Activated T-helper 2 cell treated with anti-CD3 and anti-CD28 coated beads, Interferon-gamma antibody, Interleukin-2, Interleukin-4, amounts not matched to agents 10 μg/mL and 5 μg/mL and 100 μg/mL, durations not matched to agents 14 hours and 24 hours and 36 hours (primary cell): ENCODE measurements at places on chromosomes 1 and 21. TPM values are rescaled to one million over a fixed set of nuclear protein-coding genes. Genes with fewer than 3 reads are reported as not detected.

Gene KRTAP12-2
- total RNA-seq, result not detected in 2 replicates

GRCh38 chr1:57850176-57850940, 426.5 kb upstream of the DAB1 start:
- no peak overlapping the region for H3K27ac ChIP-seq
- no peaks in the 10 kb centered on the region for H3K4me1 ChIP-seq
- DNase-seq, result no peak
- no peaks in the 10 kb centered on the region for H3K27me3 ChIP-seq
- H3K36me3 ChIP-seq, result no peaks in the 10 kb centered on the region
- no peak overlapping the region for H3K4me3 ChIP-seq

Gene SPRR2F
- not detected in 2 replicates for total RNA-seq

DNA sequence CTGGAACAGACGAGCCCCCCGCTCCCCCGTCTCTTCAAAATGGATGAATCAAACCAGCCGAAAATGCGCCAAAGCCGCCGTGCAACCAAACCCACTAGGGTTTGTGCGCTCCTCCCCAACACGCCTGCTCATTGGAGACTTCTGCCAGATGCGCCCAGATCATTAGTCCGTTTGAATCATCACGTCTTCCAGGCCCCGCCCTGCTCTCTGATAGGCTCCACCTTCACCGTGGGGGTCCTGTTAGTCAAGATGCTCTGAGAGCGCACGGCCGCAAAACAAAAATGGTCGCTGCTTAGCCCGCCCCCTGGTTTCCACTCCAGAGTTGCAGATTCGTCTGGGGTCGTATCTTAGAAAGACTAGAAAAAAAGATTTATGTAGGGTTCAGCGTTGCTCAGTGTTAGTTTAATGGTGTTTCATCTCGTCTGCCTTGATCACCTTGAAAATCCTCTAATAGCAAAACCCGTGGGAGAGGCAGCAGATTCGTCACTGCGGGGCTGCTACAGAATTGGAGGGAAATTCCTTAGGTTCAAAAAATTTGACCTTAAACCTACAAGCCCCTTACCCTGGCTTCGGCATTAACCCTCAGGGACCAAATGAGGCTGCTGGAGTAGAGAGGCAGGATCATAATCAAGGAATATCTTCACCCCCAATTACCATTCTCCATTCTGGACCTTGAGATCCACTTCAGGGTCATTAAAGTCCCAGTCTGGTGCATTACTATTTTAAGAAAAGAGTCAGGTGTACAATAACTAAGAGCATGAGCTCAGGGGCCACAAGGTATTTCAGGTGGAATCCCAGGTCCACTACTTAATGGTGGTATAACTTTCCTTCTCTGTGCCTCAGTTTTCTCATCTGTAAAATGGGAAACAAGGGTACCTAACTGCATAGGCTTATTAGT, at the start of gene NUCKS1:
Gene NUCKS1 (minus strand): TSS at position 45 of the 898 bp plus-strand sequence. CDS start 209 bp downstream, outside the sequence.
- peaks cover 3% of the 10 kb centered on the region for H3K27me3 ChIP-seq
- peak; percentile 96 for DNase-seq
- peaks cover 35% of the 10 kb centered on the region for H3K4me1 ChIP-seq
- H3K27ac ChIP-seq, result peak within 1 kb of the TSS; percentile 98
- H3K4me3 ChIP-seq, result peak within 1 kb of the TSS; percentile 99
- H3K36me3 ChIP-seq, result peaks cover 34% of the 10 kb centered on the region

DNA sequence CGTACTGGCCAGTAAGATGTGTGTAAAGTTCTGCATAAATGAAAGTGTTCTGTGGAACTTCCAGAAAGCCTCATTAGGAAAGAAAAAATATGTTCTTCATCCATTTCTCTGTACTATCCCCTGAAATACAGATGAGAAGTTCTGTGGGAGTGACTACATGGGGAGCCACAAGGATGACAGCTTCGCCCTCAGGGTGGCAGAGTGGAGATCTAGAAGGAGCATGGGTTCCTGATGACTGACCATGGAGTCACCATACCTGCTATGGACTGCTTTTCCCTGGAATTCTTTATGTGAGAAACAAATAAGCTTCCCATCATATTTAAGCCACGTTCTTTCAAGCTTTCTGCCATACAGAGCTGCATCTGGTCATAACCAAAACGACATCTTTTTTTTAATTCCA, 113.9 kb upstream of the RGS1 start:
- no peak for DNase-seq
- H3K4me3 ChIP-seq, result no peak overlapping the region
- no peaks in the 10 kb centered on the region for H3K4me1 ChIP-seq

Gene CACNA1S
- not detected in 2 replicates for total RNA-seq

DNA sequence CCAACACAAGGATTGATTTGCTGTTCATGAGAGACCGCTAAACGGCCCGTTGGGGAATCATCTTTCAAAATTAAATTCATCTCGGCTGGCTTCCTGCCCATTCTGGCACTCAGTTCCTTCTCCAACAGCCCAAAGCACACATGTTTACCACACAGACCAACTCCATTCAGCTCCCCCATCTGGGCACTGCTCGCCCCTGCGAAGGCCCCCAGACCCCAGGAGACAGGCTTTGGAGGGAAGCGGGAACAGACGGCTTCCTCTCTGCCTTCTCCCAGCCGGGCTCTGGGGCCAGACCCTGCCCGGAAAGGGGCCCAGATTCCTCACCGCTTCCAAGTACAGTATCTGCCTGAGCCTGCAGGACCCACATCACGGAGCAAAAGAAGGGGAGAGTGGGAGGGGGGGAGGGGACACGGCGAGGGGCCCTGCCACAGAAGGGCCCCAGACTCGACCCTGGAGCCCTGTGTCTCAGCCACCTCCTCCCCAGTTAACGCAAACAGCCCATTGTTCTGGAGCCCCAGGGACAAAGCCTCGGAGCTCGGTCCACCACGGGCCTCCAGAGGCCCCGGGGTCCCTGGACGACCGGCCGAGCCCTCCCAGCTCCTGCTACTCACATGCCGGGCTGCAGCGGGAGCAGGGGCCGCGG, 660 bp downstream of the MEGF6 start:
- H3K4me3 ChIP-seq, result no peak overlapping the region
- H3K36me3 ChIP-seq, result no peaks in the 10 kb centered on the region
- no peak for DNase-seq
- peaks cover 22% of the 10 kb centered on the region for H3K27me3 ChIP-seq

Gene PRDM16
- total RNA-seq, result not detected in 2 replicates

Gene FAM131C
- 1.4 and 1.8 TPM in 2 replicates for total RNA-seq

DNA sequence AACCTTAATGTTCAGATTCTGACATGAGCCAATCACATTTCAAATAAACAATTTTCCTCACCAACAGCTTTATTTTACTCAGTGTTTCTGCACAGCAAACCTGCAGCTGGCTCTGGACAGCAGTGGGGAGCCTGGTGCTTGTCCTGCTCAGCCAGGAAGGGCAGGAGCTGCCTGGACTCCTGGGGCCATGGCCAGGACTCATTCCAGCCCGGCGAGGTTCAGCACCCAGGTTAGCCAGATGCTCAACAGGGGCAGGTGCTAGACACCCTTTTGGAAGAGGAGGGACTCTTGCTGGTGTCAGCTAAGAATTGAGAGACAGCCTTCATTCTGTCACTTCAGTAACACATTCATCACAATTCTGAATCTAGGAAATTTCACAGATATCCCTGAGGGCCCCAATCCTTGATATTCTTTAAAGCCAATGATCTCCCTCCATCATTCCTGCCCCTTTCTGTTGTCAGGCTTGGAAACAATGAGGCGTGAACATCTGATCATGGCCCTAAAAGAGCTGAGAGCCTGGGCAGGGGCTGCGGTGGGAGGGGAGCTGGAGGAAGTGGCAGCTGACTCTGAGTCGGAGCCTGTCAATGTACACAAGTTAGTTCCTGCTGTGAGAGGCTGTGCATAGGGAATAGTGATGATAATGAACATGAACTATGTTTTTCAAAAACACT, 251.3 kb downstream of the SDCCAG8 start:
- H3K27ac ChIP-seq, result no peak overlapping the region
- no peak for DNase-seq
- peaks cover 16% of the 10 kb centered on the region for H3K4me1 ChIP-seq
- H3K4me3 ChIP-seq, result no peak overlapping the region
- no peaks in the 10 kb centered on the region for H3K27me3 ChIP-seq

- H3K36me3 ChIP-seq, result no peaks in the 10 kb centered on the region
- no peak for DNase-seq
- no peak overlapping the region for H3K27ac ChIP-seq
- H3K27me3 ChIP-seq, result no peaks in the 10 kb centered on the region
Observed at GRCh38 chr1:82801176-82801575, 1000.4 kb downstream of the ADGRL2 start.

DNA sequence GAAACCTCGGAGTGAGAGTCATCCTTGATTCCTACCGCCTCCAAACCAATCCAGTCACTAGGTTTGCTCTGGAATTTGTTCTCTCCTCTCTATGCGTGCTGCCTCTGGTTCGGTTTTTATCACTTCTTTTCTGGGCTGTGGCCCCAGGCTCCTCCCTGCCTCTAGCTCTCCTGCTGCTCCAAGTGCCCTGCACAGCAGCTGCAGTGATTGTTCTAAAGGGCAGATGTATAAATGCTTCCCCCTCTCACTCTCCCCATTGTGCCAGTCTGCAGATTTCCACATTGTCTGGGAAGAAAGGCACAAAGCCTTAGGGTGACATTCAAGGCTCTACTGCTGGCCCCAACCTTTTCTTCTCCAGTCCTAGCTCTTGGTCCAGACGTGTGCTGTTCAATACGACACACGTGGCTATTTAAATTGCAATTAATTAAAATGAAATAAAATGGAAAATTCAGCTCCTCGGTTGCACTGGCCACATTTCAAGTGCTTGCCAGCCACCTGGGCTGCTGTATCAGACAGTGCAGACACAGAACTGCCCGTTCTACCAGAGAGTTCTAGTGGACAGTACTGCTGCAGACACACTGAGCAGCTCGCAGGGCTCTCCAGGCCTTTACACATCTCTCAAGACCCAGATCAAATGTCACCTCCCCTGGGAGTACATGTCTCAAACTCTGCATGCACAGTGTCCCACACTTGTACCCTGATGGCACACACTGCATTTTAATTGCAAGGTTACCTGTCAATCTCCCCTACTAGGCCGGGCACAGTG, 12.4 kb downstream of the TRIM62 start:
- H3K36me3 ChIP-seq, result peaks cover 4% of the 10 kb centered on the region
- H3K27me3 ChIP-seq, result no peaks in the 10 kb centered on the region
- no peak overlapping the region for H3K4me3 ChIP-seq
- H3K4me1 ChIP-seq, result peaks cover 2% of the 10 kb centered on the region
- no peak overlapping the region for H3K27ac ChIP-seq

Gene RNU1-1
- total RNA-seq, result 2,033 and 2,369 TPM in 2 replicates

Gene KRTAP11-1
- not detected in 2 replicates for total RNA-seq

Gene PGD
- total RNA-seq, result 150 and 152 TPM in 2 replicates

GRCh38 chr21:32062591-32063227, 189.9 kb downstream of the HUNK start:
- no peaks in the 10 kb centered on the region for H3K36me3 ChIP-seq
- no peaks in the 10 kb centered on the region for H3K27me3 ChIP-seq
- DNase-seq, result no peak

- no peak overlapping the region for H3K27ac ChIP-seq
- no peaks in the 10 kb centered on the region for H3K4me1 ChIP-seq
- no peaks in the 10 kb centered on the region for H3K36me3 ChIP-seq
- H3K4me3 ChIP-seq, result no peak overlapping the region
- DNase-seq, result no peak
Observed at GRCh38 chr1:231934797-231935196, 308.2 kb downstream of the DISC1 start.

- H3K27ac ChIP-seq, result no peak overlapping the region
- DNase-seq, result no peak
- H3K4me3 ChIP-seq, result no peak overlapping the region
- H3K27me3 ChIP-seq, result no peaks in the 10 kb centered on the region
Observed at GRCh38 chr21:37429356-37429755, 62.8 kb downstream of the DYRK1A start.

DNA sequence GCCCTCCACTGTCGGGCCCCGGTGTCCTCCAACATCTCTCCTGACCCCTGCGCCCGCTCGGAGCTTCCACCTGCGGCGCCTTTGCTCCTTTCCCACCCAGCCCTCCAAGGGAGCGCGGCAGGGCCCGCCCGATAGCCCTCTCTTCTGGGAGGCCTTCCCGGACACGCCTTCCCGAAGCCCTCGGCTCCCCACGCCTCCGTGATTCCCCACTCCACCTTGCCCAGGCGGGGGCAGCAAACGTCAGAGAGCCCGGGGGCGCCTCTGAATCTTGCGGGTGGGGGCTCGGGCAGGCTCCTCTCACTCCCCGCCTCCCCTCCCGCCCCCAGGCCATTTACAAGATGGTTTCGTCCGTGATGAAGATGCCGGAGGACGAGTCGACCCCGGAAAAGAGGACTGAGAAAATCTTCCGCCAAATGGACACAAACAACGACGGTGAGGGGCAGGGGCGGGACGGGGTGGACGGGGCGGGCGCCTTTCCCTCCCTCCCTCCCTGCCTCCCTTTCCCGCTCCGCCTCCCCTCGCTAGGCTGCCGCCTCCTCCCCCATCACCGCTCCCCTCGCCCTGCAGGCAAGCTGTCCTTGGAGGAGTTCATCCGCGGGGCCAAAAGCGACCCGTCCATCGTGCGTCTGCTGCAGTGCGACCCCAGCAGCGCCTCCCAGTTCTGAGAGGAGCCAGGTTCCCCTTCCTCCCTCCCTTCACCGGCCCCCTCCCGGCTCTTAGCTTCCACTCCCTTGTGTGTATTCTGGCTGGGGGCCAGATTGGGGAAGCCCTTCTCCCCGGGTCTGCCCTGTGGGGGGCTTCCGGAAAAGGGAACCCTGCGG, 7.1 kb downstream of the HPCA start:
- peaks cover 3% of the 10 kb centered on the region for H3K4me1 ChIP-seq
- H3K36me3 ChIP-seq, result no peaks in the 10 kb centered on the region
- peaks cover 48% of the 10 kb centered on the region for H3K27me3 ChIP-seq
- DNase-seq, result no peak
- H3K27ac ChIP-seq, result no peak overlapping the region

Gene OR2T33
- not detected in 2 replicates for total RNA-seq

DNA sequence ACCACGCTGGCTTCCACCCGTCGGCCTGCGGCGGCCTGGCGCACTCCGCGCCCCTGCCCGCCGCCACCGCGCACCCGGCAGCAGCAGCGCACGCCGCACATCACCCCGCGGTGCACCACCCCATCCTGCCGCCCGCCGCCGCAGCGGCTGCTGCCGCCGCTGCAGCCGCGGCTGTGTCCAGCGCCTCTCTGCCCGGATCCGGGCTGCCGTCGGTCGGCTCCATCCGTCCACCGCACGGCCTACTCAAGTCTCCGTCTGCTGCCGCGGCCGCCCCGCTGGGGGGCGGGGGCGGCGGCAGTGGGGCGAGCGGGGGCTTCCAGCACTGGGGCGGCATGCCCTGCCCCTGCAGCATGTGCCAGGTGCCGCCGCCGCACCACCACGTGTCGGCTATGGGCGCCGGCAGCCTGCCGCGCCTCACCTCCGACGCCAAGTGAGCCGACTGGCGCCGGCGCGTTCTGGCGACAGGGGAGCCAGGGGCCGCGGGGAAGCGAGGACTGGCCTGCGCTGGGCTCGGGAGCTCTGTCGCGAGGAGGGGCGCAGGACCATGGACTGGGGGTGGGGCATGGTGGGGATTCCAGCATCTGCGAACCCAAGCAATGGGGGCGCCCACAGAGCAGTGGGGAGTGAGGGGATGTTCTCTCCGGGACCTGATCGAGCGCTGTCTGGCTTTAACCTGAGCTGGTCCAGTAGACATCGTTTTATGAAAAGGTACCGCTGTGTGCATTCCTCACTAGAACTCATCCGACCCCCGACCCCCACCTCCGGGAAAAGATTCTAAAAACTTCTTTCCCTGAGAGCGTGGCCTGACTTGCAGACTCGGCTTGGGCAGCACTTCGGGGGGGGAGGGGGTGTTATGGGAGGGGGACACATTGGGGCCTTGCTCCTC, 1.9 kb downstream of the OLIG2 start:
- peaks cover 12% of the 10 kb centered on the region for H3K4me1 ChIP-seq
- DNase-seq, result no peak
- peaks cover under 1% of the 10 kb centered on the region for H3K36me3 ChIP-seq
- peaks cover 83% of the 10 kb centered on the region for H3K27me3 ChIP-seq
- no peak overlapping the region for H3K4me3 ChIP-seq

- no peak overlapping the region for H3K4me3 ChIP-seq
- H3K27ac ChIP-seq, result no peak overlapping the region
- DNase-seq, result no peak
- no peaks in the 10 kb centered on the region for H3K36me3 ChIP-seq
- no peaks in the 10 kb centered on the region for H3K4me1 ChIP-seq
- no peaks in the 10 kb centered on the region for H3K27me3 ChIP-seq
Observed at GRCh38 chr1:106223213-106223612, 833.3 kb upstream of the PRMT6 start.
